ENCODE measurements at places on chromosomes 11 and 22.

DNA sequence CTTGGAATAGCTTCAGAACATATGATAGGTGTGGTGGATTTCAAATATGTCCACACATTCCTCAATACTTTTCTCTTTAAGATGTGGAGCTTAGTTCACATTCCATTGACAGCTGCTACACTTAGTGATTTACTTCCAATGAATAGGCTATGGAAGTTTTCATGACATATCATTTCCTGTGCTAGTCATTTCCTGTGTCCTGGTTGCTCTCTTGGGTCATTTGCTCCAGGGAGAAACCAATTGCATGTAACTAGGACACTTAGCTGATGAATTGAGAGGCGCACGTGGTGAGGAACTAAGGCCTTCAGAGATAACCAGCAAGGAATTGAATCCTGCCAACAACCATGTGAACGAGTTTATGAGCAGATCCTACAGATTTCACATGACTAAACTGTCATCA is 120.9 kb downstream of the SLC17A6 start:
- DNase-seq = no peak

- DNase-seq = no peak
Observed at GRCh38 chr11:131533998-131534397, 163.6 kb downstream of the NTM start.

- no peak for DNase-seq
Observed at GRCh38 chr22:17085277-17086181, 729 bp downstream of the IL17RA start.

DNA sequence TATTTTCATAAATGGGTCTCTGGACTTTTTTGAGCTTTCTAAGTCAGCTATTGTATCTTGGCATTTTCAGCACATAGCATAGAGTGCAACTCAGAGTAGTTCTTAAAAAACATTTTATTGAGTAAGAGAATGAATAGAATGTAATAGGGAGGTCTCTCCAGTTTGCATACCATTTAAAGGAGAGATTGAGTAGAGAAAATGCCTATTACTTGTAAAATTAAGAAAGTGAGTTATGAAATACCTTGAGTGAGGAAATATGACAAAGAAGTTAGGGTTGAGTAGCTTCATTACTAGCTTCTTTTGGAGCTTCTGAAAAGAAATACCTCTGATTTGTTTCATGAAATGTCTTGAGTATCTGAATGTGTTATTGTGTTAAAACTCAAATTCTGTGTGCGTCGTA is 140.0 kb downstream of the AASDHPPT start:
- DNase-seq = no peak

DNA sequence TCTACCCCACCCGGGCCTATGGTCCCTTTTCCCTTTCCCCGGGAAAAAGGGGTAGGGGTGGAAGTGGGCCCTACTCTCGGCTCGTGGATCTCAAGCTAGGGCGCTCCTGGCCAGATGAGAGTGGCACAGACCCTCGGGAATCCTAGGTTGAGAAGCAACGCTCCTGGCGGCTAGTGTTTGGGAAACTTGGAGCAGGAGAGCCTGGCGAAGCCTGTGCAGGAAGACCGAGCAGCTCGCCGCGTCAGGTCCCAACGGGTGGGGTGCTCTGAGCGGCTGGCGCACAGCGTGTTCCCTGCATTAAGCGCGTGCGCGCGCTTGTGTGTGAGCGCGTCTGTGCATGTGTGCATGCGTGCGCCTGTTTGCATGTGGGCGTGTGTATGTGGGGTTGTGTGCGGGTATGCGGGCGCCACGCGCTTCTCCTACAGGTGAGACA is 7.1 kb upstream of the FLI1 start:
- peak; percentile 23 for DNase-seq

GRCh38 chr11:119859684-119860083 is 130.7 kb upstream of the NECTIN1 start:
- no peak for DNase-seq

- DNase-seq = no peak
Observed at GRCh38 chr11:9796266-9796665, 132.4 kb downstream of the SWAP70 start.

DNA sequence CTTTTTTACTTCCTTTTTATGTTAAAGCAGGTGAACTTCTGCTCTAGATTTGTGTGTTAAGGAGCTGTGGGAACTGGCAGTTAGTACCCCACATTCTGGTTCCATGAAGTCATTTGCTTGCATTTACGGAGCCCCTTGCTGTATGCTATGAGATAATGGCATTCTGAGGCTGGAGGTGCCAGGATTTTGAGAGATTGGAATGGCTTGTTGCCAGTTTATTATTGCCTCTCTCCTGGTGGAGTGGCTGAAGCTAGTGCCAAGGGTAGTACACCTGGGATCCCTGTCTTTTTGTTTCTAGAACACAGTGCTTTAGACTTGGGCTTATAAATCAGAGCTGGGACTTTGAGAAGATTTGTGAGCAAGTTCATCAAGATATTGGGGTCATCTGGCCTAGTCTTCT is 73.8 kb downstream of the STIM1 start:
- DNase-seq = peak; percentile 90

DNA sequence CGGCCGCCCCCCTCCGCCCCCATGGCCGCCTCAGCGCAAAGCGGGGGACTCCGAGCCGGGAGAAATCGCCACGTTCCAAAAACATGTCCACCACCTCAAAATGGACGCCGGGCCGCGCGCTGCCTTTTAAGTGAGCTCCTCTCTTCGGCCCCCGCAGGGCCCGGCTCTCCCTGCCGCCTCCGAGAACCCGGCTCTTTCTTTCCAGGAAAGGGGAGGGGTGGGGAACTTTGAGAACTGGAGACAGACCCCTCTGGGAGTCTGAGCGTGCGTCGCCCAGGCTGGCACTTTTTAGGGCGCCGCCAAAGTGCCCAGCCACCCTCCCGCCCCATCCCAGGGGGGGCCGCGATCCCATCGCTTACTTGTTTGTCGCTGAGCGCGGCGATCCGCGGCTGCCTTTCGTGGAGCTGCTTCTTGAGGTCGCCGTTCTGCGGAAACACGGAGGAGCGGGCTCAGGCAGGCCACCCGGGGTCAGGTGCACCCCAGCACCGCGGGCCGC is 1.6 kb downstream of the PHF21B start:
- DNase-seq = peak; percentile 22

DNA sequence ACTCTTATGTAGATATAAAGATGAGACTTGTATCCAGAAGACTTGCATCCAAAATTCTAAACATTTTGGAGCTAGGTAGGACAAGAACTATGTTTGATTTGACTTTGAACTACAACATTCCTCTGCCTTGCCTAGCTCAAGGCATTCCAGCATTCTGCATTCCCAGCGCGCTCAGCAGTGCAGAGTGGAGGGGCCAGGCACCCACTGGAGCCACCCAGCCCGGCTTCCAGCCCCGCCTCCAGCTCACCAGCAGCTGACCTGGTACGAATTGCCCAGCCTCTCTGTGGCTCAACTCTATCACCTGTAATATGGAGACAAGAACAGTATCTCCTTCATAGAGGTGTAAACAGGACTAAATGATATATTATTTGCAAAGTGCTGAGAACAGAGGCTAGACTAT is 28.8 kb downstream of the PRDM10 start:
- no peak for DNase-seq

DNA sequence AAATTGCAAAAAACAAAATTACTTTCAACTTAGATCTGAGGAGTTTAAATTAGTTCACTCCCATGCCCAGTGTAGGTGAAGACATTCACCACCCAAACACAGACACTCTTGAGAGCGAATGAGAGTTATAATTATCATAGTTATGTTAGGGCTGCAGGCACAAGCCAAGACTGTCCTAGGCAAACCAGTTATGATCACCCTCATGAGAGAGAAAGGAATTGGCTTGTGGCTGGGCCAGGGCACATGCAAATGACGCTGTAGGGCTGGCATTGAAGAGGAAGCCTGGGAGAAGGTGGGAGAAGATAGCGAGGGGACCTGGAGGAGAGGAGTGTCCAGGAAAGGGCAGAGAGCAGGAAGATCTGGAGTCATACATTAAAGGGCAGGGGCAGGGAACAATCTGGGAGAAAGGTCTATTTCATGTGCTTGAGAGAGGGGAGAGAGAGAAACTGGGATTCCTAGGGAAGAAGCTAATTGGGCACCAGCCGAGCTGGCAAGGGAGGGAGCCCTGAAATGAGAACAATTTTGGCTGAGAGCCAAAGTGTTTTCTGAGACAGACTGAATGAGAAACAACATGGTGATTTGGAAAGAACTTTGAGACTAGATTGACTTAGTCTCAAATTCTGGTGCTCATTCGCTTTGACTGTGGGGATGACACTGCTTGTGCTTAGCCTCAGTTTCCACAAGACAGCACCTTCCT is 279.9 kb downstream of the KIRREL3 start:
- DNase-seq = peak; percentile 40

- no peak for DNase-seq
Observed at GRCh38 chr11:502288-503178, 4.5 kb downstream of the RNH1 start.

DNA sequence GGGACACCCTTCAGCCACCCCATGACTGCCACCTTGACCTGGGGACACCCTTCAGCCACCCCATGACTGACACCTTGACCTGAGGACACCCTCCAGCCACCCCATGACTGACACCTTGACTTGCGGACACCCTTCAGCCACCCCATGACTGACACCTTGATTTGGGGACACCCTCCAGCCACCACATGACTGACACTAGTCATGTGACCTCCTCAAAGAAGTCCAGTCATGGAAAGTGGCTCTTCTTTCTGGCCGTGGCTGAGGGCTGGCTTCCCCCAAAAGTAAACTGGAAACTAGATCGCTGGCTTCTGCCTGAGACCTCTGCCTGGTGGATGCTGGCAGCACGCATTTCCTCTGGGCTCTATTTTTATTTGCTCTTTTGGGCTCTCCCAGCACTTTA is 28.4 kb downstream of the ARFGAP2 start:
- DNase-seq = no peak

- no peak for DNase-seq
Observed at GRCh38 chr11:84465040-84465439, 1162.1 kb downstream of the DLG2 start.

DNA sequence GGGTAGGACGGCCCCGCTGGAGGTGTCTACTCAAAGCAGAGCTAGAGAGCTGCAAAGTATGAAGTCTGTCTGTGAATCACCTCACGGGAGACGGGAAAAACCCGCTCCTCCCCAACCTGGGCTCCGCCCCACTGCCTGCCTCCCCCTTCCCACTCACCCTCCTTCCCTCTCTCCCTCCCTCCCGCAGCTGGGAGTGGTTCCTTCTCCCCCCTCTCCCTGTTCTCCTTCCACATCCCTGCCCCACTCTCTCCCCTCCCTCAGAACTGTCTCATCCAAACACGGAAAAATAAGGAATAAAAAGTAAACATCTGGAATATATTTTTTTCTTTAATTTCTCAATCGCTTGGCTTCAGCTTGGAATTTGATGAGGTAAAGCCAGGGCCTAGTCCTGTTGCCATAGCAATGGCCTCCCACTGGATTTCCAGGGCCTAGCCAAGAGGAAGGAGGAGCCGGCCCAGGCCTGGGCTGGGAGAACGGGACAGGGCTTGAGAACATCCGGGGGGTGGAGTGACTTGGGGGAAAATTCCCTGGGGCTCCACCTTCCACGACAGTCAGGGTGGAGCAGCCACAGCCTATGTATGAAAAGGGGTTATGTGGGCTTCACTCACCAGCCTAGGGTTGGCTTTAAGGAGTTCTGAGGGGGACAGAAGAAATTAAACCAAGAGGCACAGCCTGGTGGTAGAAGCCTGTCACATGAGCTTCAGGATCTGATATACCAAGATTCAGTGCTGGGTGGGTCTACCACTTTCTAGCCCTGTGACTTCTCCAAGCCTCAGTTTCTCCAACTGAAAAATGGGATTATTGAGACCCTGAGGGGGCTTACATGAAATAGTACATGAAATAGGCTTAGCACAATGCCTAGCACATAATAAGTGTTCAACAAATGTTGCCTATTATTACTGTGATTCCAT is 2.2 kb downstream of the TNKS1BP1 start:
- peak; percentile 57 for DNase-seq

DNA sequence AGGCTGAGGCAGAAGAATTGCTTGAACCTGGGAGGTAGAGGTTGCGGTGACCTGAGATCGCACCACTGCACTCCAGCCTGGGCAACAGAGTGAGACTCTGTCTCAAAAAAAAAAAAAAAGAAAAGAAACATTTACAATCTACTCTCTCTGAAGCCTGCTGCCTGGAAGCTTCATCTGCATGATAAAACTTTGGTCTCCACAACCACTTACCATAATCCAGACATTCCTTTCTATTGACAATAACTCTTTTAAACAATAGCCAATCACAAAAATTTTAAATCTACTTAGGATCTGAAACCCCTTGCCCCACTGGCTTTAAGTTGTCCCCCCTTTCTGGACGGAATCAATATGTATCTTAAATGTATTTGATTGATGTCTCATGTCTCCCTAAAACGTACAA is 25.0 kb upstream of the HTR3A start:
- DNase-seq = no peak

DNA sequence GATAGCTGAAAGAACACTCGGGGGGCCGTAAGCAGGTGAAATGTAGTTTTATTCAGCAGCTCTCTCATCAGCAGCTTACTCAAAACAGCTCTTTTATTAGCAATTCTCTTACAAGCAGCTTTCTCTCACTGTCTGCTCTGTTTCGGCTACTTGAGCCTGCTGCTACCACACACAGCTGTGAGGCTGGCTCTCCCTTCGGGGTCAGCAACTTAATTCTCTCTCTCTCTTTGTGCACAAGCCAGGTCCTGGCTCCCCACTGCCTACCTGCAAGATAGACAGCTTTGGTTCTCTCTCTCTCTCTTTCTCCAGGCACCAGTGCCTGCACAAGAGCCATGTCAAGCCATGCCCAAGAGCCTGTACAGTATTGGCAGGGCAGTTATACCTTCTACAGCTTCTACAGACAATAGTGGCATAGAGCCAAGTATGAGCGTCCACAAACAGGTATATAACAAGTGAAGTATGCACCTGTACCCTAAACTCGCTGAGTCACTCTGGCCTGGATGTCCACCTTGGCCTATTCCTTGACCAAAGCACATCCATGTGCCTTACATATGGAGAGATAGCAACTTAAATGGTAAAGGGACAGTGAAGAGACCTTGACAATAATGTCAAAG is 110.8 kb downstream of the MTNR1B start:
- DNase-seq = peak; percentile 99

GRCh38 chr22:22395245-22395644 is 113.3 kb downstream of the ZNF280B start:
- peak; percentile 34 for DNase-seq

Data from DMS79 treated with DMSO at 0.1 percent for 48 hours (cell line).